ENCODE measurements at places on chromosomes 2 and 18.

- no peak for DNase-seq
These were observed 326.1 kb upstream of the SKOR2 start for GRCh38 chr18:47577520-47577919.

- no peak for DNase-seq
These were observed 1.5 kb downstream of the SMCHD1 start for GRCh38 chr18:2656981-2657512.

- no peak for DNase-seq
These were observed 544.1 kb upstream of the CDH7 start for GRCh38 chr18:65206551-65207260.

DNA sequence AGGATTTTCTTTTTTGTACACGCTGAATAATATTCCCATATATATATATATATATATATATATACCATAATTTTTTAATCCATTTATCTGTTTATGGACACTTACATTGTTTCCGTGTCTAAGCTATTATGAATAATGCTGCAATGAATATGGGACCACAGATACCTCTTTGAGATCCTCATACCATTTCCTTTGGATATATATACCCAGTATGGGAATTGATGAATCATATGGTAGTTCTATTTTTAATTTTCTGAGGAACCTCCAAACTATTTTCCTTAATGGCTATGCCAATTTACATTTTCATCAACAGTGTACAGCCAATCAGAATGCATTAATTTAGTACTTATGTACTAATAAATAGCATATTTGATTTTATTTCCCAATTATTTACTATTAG lies 53.1 kb downstream of the MERTK start:
- DNase-seq, result no peak

DNA sequence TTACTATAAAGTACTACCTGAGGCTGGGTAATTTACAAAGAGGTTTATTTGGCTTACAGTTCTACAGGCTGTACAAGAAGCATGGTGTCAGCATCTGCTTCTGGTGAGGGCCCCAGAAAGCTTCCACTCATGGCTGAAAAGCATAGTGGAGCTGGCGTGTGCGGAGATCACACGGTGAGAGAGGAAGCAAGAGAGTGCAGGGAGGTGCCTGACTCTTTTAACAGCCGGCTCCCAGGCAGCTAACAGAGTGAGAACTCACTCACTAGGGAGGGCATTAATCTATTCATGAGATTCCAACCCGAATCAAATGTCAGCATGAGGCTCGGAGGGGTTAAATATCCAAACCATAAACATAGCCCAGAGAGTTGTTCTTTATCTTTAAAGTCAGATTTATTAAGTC lies 117.3 kb downstream of the LDLRAD4 start:
- DNase-seq, result no peak

- DNase-seq, result no peak
These were observed 244.9 kb downstream of the KLHL29 start for GRCh38 chr2:23629772-23630480.

- DNase-seq, result no peak
These were observed 24.4 kb downstream of the SP5 start for GRCh38 chr2:170739507-170740046.

DNA sequence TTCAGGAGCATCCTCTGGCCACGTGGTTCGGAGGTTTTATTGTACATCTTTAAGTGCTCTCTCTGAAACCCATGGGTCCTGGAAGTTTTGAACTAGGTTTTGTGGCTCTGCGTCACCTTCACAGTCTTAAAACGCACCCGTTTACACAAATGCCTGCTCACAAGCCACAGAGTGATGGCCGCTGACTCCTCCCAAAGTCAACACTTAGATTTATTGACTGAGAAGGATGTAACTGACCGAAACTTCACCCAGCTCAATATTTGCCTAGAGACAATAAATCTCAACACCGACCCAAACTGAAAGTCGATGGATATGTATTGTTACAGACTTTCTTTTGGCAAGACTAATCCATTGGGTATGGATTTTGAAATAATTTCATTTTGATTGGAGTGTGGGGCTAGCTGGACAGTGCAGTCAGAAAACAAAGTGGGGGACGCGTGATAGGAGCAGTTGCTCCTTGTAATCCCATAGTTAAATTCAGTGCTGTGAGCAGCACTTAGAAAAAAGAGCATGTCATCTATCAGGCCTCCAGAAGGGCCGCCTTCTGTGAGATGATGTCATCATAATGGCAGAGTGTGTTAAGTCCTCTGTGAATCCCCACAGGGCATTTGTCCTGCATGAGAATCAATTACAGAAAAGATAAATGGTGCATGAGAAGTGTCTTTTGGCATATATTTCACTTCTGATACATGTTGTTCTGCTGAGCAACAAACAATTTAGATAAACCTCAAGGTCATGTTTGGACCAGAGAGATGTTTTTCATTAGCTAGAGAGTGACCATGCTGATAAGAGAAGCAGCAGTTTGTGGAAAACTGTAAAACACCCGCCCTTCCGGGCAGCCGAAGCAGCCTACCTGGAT lies 183.7 kb downstream of the INO80D start:
- no peak for DNase-seq

GRCh38 chr2:128786316-128786715 lies 467.6 kb upstream of the HS6ST1 start:
- DNase-seq, result no peak

DNA sequence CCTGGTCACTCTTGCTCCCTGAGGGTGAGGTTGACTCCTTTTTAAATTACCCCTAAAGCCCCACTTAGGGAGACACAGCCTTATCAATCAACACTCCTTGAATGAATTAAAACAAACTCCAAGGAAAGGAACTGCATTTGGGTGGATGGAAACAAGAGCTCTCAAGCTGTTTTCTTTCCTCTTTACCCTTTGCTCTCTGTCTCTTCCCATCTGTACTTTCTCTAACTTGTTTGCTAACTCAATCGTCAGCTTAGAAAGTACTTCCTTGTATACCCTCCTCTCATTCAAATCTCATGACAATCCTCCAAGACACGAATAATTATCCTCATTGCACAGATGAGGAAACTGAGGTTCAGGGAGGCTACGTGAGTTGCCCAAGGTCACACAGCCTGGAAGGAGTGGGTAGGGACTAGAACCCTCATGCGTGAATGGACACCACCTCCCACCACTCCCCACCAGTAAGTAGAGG lies 32.7 kb downstream of the ZFP36L2 start:
- no peak for DNase-seq

GRCh38 chr2:8441986-8442385 lies 239.9 kb upstream of the ID2 start:
- no peak for DNase-seq

- DNase-seq, result no peak
These were observed 7.7 kb upstream of the PARD6G start for GRCh38 chr18:80254971-80255500.

GRCh38 chr2:8475349-8476031 lies 206.4 kb upstream of the ID2 start:
- DNase-seq, result peak; percentile 58

- DNase-seq, result no peak
These were observed 1204.0 kb upstream of the ZEB2 start for GRCh38 chr2:145723872-145724271.

DNA sequence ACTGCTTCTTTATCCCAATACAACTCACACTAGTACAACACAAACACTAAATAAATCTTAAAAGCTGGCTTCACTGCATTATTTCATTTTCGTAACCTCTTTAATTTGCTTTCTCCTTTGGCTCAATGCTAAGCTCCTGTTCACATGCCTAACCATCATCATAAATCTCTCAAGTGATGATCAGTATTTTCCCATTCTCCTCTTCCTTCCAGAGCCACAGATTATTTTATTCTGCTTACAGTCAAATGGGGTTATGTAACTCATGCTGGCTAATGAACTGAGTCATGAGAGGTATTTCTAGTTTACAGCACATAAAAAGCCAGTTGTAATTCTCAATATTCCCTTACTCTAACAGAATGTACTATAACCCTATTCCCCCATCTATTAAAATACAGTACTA lies 350.4 kb upstream of the ZC3H15 start:
- DNase-seq, result no peak

- no peak for DNase-seq
These were observed 187.8 kb upstream of the COL3A1 start for GRCh38 chr2:188786368-188786841.

GRCh38 chr2:237888389-237888788 lies 29.0 kb downstream of the RAMP1 start:
- DNase-seq, result no peak

DNA sequence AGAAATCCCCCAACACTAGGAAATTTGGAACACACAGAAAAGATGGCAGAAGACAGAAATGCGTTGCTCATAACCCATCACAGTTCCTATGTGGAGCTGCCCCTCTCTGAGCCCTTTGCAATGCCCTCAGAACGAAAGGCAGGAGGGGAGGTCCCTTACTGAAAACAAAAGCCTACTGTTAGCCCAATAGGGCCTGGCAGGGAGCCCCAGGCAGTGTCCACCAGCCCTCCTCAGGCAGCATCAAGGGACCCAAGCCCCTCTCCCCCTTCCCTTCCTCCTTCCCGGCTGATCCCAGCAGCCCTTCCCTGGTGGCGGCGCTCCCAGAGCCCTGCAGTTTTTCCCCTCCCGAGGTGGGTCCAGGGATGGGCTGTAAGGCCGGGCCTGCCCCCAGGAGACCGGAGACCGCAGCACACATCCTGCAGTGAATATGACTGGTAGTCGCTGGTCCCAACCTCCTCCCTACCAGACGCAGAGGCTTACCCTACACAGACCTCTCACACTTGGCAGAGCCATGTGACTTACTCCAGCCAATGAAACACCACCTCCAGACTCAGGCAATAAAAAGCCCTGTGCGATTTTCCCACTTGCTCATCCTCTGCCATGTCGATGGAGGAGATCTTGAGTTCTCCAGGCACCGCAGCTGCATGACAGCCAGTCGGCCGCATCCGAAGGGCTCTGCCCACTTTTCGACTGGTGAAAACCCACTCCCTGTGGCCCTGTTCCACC lies 19.4 kb upstream of the DUSP2 start:
- peak; percentile 81 for DNase-seq

- no peak for DNase-seq
These were observed 833.0 kb downstream of the TMEM182 start for GRCh38 chr2:103594823-103595222.

- no peak for DNase-seq
These were observed 1.8 kb downstream of the NGEF start for GRCh38 chr2:233011268-233011650.

DNA sequence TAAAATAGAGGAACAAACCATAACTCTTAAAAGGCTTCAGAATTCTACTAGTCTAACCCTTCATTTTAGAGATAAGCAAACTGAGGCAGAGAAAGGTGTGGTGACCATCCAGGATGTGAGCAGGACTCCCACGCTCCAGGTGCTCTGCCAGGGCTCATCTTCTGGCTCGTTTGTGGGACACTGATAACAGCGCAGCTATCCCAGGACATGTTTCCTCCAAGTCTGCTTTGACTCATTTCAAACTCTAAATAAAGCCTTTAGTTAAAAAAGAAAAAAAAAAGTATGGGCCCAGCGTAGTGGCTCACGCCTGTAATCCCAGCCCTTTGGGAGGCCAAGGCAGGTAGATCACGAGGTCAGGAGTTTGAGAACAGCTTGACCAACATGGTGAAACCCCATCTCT lies 28.4 kb downstream of the CNRIP1 start:
- DNase-seq, result no peak

GRCh38 chr2:106867196-106867953 lies 18.6 kb downstream of the ST6GAL2 start:
- no peak for DNase-seq

- peak; percentile 3 for DNase-seq
These were observed 34.0 kb downstream of the PIGN start for GRCh38 chr18:62152844-62153243.

GRCh38 chr2:85840091-85840490 lies 48.7 kb downstream of the ST3GAL5 start:
- peak; percentile 40 for DNase-seq

DNA sequence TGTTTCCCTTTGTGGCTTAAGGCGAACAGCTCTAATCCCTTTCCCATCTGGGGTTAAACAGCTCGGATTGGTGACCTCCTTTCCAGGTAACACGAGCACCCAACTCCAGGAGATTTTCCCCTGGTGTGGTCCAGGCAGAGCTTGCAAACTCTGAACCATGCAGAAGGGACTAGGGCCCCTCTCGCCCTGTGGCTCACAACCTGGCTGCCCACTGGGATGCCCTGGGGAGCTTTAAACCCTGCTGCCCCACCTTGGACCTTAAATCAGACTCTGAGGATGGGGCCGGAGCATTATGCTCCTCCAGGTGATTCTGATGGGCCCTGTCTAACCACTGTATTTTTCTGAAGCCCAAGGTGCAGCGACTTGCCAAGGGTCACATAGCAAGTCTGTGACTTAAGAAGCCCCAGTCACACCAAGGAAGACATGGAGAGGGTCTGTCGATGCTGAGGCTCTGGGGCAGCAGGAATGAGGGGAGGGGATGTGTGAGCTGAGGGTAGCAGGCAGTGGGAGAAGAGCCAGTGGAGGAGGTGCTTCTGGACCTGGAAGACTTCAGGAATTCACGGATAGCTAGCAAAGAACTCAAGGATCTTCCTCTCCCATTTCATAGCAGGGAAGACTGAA lies 5.9 kb downstream of the ARID5A start:
- DNase-seq, result no peak

DNA sequence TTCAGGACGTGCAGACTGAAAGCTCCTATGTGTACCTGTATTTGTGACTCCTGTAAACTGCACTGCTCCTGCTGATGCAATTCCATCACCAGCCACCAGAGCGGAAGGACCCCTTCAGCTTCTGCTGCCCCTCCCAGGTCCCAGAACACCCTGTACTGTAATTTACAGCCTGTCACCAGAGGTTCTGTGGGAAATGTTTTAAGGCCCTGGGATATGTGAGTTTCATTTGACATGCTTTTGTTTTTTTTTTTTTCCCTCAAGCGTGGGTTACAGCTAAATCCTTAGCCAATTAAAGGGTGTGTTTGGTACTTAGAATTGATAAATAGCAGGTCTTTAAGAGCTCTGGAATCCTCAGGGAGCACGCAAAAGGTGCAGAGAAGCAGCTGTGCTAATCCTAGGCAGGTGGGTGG lies 79.4 kb downstream of the KCTD1 start:
- peak; percentile 44 for DNase-seq

DNA sequence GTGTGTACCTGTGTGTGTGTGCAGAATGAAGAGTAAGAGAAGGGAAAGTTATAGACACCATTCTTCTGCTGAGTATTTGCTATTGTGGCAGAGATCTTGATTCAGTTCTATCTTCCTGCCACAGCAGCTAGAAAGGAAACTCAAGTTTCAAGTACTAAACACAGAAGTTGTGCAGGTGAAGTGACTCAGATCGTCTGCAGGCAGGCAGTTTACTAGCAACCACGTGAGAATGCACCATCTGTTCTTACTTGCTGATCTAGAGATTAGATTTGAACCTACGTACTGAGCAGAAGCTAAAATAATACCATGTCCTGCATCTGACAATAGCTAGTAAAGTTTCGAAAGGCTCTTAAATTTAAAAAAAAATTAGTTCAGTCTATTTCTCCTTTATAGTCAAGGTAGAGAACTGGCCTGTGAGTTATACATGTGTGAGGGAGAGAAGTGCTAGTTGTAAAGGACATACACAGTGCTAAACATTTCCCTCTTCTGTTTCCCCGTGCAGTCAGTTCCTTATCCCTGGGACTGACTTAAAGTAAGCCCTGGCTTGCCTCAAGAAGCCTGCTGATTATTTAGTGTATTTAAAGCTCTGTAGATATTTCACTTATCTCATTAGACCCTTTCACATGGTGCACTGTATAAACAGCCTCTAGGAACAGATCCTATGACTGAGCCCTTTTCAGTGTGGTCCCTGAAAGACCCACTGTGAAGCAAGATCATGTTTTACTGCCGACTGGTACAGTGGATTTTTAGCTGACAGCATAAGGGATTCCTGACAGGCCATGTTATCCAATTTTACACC lies 45.0 kb downstream of the SLC38A11 start:
- no peak for DNase-seq

GRCh38 chr2:235413064-235413463 lies 80.8 kb upstream of the AGAP1 start:
- no peak for DNase-seq

Data from GM20000 (cell line).